Kidney tubule cell (primary cell): ENCODE measurements at places on chromosomes 4 and X.

DNA sequence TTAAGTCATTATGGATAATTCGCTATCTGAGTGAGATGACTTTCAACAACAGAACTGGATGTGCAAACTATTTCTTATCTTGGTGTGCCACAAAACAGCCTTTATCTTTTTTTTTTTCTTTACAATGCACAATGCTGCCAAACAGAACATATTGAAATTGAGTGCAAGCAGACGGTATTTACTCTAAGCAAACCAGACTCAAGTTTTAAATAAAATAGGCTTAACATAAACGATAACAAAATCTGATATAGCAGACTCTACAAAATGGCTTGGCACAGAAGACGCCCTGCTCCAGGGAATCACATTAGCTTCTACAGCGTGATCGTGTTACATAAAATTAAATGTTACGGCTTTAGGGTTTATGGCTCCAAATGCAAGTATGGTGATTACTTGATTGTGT, 9.6 kb upstream of the STK32B start:
- no peak for DNase-seq

GRCh38 chr4:155571184-155571944, 95.3 kb upstream of the GUCY1A1 start:
- DNase-seq: no peak

- no peak for DNase-seq
Measured at GRCh38 chr4:158163941-158164767, 8.7 kb downstream of the GASK1B start.

GRCh38 chr4:152168987-152169616, 366.8 kb downstream of the FBXW7 start:
- DNase-seq: no peak

- no peak for DNase-seq
Measured at GRCh38 chrX:1295550-1295949, 26.9 kb downstream of the CSF2RA start.

DNA sequence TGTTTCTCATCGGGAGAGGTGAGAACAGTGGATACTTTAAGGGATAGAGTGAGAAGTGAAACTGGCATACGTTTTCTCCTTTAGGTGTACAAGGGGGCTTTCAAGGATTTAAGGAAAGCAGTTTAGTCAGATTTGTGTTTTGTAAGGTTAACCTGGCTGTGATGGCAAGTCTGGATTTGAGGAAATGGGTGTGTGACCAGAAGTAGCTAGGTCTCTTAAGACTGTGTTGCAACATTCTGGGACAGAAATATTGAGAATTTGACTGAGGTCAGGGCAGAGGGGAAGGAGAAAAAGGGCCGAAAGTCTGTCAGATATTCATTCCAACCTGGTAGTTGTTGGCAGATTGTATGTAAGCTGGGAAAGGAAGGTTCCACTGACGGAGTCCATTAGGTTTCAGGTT, 10.4 kb upstream of the GABRE start:
- DNase-seq: no peak

GRCh38 chr4:76087007-76087769, 12.7 kb downstream of the ART3 start:
- peak; percentile 73 for DNase-seq

GRCh38 chrX:133881007-133881406, 104.4 kb downstream of the GPC3 start:
- no peak for DNase-seq

GRCh38 chr4:14168919-14169318, 541.4 kb upstream of the BOD1L1 start:
- DNase-seq: peak; percentile 97

DNA sequence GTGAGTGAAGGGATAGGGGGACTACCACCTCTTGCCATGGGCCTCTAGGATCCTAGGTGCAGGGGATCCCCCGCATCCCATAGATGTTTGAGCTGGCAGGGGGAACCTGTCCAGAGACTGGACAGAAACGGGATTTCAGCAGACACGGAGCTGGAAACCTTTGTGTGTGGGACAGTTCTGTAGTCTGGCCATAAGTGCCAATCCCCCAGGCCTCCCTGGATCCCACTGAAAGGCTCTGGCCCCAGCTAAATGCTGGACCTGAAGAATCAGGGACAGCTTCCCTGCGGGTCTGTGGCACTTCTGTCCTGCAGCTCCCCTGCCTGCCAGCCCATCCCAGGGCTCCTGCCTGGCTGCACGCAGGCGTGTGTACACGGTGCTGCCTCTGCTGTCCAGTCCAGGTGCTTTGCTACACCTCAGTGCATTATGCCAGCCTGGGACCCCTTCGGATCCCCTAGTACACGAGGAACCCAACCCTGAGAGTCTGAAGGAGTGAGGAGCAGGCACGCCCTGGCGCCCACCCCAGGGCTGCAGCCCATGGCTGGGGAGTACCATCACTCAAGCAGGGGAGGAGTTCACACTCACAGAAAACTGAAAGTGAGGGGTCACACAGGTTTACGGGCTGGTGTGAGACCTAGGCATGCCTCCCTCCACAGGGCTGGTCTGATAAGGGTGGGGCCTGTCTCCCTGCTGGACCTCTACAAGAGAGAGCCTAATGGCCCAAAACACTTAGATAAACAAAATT, 703.0 kb downstream of the ARAP2 start:
- DNase-seq: no peak

GRCh38 chr4:23614284-23614892, 275.5 kb downstream of the PPARGC1A start:
- peak; percentile 67 for DNase-seq

- peak; percentile 86 for DNase-seq
Measured at GRCh38 chr4:168647646-168648375, 151.0 kb downstream of the PALLD start.

- no peak for DNase-seq
Measured at GRCh38 chrX:152418025-152418424, 33.1 kb downstream of the GABRA3 start.

- no peak for DNase-seq
Measured at GRCh38 chr4:47674144-47674543, 163.7 kb downstream of the CORIN start.

- DNase-seq: peak; percentile 67
Measured at GRCh38 chr4:148757171-148757570, 315.0 kb upstream of the NR3C2 start.

GRCh38 chr4:75058486-75058885, 125.6 kb downstream of the PARM1 start:
- no peak for DNase-seq

DNA sequence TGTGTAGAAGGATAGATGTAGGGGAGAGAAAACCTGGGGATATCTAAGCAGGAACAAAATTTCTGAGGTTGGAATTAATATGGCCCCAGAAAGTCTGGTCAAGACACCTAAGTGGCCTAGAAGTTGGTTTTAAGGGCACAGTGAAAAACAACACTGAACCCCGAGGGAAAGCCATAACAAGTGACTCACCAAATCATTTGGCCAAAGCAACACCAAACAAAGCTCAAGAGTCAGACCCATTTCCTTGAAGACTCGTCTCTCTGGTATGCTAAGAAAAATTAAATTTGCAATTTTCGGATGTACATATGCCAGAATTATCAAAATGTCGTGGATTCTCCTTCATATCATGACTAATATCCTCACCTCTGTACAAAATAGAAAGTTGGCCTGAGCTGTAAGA, 162.9 kb downstream of the SMIM20 start:
- peak; percentile 64 for DNase-seq

GRCh38 chrX:10110984-10111363, 45.8 kb upstream of the CLCN4 start:
- no peak for DNase-seq

DNA sequence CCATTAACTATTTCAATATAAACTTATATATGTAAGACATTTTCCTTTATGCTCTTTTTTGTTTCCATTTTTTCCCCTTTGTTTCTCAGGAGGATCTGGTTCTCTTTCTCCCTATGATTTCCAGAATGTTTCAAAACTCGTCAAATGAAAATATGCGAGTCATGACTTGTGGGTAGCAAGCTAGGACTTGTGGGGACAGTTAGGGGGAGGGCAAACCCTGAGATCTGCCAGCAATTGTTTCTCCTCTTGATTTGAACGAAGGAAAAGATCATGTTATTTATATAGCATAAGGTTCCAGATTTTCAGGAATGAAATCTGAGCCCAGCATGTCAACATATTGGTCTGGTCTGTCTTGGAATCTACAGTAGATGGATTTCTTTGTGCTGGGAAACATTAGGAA, 28.9 kb upstream of the GPC4 start:
- DNase-seq: no peak

GRCh38 chr4:119105605-119106004, 30.0 kb upstream of the MYOZ2 start:
- DNase-seq: no peak

DNA sequence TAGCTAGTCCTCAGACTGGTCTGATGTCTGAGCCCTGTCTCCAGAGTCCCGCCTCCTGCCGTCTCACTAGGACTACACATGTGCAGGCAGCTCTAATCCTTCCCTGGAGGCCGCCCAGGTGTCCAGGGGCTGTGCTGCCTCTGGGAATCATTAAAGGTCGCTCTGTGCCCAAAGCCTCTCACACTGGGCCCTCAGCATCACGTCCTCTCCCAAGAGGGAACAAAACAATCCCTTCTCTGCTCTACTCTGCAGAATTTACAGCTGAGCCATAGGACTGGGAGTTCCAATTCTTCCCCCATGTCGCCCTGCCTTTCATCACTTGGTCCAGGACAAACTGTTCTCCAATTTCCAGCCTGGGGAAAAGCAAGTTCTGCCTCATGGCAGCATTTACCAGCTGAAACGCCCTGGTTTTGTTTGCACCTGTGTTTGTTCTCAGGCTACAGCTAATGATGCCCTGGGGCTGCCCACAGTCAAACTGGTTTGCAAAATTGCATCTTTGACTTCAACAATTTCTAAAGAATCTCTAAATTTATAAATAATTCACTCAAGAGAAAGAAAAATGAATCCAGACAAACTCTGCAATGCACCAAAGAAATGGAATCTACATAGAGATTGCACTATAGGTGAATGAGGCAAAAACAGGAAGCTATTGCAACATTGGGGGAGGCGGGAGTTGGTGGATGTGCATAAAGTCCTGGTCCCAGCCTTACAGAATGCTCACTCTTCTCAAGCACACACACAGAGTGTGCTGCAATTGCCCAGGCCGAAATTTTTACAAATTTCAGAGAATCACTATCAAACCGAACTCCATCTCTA, 7.2 kb upstream of the MRFAP1 start:
- DNase-seq: no peak

GRCh38 chrX:14243823-14244222, 214.1 kb upstream of the GEMIN8 start:
- no peak for DNase-seq

- DNase-seq: peak; percentile 93
Measured at GRCh38 chrX:150690126-150690525, 3.1 kb upstream of the MTMR1 start.

GRCh38 chr4:53788011-53788410, 196.7 kb upstream of the LNX1 start:
- DNase-seq: no peak

- DNase-seq: no peak
Measured at GRCh38 chrX:49829016-49829415, at the start of gene PAGE4. TSS of gene PAGE4 (plus strand) at chrX:49829303. CDS start at chrX:49830429, 1,126 bp downstream.

GRCh38 chr4:8370835-8371595, 69.5 kb downstream of the ACOX3 start:
- DNase-seq: peak; percentile 79

DNA sequence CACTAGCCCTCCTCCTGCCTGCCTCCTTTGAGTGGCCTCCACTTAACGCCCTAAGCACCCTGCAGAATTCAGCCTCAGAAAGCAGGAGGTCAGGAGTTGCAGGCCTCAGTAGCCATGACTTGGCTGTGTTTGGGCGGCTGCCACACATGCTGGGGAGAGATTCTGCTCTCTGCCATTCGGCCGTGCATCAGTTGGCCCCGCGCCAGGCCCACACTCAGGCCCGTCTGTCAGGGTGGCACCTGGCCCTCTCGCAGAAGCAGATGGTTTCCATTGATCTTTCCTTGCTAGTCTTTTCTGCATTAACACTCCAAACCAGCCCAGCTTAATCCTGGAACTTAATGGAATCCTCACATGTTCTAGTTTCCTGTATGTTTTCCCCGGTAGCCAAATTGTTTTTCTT, 30.7 kb upstream of the ATP6AP2 start:
- peak; percentile 40 for DNase-seq

- DNase-seq: peak; percentile 59
Measured at GRCh38 chrX:34300871-34301270, 168.8 kb upstream of the FAM47A start.

- DNase-seq: peak; percentile 26
Measured at GRCh38 chr4:177441061-177441802, 1.0 kb downstream of the AGA start.

GRCh38 chr4:10569491-10569890, 112.3 kb upstream of the ZNF518B start:
- DNase-seq: no peak

DNA sequence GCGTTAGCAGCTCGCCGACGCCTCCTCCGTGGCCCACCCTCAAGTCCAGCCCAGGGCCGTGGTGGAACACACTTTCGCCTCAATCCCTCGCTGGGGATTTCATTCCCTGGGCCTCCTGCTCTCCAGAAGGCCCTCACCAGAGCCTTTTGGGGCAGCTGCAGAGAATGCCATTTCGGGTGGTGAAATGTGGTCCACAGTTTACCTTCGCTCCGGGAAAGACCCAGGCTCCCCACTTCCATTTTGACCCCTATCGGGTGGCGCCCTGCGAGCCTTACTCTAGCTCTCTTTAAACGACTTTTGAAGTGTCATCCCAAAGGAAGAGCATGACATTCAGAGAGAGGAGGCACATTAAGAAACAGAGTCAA, 496 bp downstream of the SH2D1A start:
- DNase-seq: no peak

DNA sequence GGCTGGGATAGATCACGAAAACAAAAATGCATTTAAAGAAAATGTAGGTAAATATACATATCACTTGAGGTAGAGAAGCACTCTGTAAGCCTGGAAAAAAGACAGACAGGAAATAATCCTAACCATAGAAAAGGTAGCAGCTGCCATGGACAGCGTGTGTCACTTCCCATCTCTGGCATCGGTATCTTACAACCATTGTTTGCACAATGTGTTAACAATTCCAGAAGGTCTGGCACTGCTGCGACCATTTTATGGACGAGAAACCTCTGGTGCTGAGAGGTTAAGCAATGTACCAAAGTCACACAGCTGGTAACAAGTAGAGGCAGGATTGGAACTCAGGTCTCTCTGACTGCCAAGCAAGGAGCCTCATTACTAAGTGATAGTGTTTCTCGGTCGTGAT, 1.7 kb upstream of the MTNR1A start:
- DNase-seq: no peak
